LHCN-M2 (cell line): ENCODE measurements at places on chromosomes 3 and 15.

DNA sequence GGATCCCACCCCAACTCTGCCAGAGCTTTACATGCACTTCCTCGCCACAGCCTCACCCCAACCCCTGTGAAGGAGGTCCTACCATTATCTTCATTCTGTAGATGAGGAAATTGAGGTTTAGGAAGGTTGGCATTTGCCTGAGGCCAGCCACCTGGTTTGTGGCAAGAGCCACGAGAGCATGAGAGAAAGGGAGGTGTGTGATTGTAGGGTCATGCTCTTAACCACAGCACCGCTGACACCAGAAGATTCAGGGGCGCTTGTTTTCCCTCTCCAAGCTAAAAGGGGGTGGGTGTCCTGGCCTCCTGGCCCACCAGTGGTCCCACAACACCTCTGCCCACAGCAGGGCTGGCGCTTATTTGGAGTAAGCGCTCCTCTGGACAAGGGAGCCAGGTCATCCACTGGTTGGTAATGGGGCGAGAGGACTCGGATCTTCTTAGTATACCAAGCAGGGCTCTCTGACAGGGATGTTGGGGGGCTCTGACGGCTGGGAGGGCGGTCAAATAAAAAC is 691 bp downstream of the RHCG start:
- DNase-seq = no peak

DNA sequence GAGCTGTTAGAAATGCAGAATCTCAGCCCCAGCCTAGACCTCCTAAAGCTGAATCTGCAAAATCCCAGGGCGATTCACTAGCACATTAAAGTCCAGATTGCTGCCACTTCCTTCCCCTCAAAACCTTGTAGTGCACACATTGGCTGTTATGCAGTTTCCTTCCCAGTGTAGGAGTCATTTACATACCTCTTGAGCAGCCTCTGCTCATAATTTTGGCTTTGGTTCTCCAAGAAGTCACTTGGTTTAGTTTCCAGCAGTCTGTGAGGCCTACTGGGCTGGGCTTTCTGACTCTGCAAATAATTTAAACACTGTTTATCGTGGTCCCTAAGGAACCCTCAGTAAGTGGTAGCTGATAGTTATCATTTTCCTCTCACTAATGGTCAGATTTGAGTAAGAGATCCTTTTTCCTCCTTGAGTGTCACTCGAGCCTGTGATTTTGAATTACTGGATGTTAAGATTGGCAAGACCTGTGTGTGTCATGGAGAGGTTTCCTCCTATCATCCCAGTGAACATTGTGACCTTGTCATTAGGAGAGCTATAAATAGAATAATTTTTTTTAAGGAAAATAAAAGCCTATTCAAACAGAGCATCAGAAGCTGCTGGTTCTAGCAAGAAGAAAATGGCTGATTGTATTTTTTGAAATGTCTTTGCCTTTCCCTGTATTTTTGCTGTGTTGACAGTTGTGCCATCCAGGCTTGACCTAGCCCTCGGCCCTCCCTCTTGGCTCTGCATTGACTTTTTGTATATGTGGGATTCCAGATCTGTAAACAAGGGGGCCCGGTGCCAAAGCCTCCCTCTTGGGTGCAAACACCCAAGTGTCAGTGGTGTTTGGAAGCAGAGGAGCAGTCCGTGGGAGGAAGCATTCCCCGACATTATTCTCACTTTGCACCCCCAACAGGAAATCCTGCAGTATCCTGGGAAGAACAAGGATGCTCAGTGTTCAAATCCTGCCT is 134.8 kb upstream of the ANKRD28 start:
- DNase-seq = no peak

GRCh38 chr3:86047161-86047560 is 943.8 kb downstream of the VGLL3 start:
- DNase-seq = no peak

- no peak for DNase-seq
These were observed 7.7 kb downstream of the GTF2A2 start for GRCh38 chr15:59649603-59650002.

GRCh38 chr3:119794971-119795612 is 13.2 kb downstream of the NR1I2 start:
- DNase-seq = peak; percentile 53
